Chondrocyte (in vitro differentiated cells): ENCODE measurements at places on chromosomes 5 and 9. TPM values are rescaled to one million over a fixed set of nuclear protein-coding genes. Genes with fewer than 3 reads are reported as not detected.

HTR4 gene
- not detected in 3 replicates for total RNA-seq

ZNF618 gene
- 25.5 to 35.5 TPM (median 27.3 TPM) in 3 replicates for total RNA-seq

PCDHA9 gene
- total RNA-seq, result 1.2 to 2.0 TPM (median 1.3 TPM) in 3 replicates

HMCN2 gene
- 0.05 to 0.36 TPM (median 0.10 TPM) in 3 replicates for total RNA-seq

KIF4B gene
- 0.07 TPM in 1 of 3 replicates, not detected in the others for total RNA-seq

HRH2 gene
- total RNA-seq, result 0.27 to 0.38 TPM (median 0.30 TPM) in 3 replicates

VDAC1 gene
- 138 to 173 TPM (median 143 TPM) in 3 replicates for total RNA-seq

DNA sequence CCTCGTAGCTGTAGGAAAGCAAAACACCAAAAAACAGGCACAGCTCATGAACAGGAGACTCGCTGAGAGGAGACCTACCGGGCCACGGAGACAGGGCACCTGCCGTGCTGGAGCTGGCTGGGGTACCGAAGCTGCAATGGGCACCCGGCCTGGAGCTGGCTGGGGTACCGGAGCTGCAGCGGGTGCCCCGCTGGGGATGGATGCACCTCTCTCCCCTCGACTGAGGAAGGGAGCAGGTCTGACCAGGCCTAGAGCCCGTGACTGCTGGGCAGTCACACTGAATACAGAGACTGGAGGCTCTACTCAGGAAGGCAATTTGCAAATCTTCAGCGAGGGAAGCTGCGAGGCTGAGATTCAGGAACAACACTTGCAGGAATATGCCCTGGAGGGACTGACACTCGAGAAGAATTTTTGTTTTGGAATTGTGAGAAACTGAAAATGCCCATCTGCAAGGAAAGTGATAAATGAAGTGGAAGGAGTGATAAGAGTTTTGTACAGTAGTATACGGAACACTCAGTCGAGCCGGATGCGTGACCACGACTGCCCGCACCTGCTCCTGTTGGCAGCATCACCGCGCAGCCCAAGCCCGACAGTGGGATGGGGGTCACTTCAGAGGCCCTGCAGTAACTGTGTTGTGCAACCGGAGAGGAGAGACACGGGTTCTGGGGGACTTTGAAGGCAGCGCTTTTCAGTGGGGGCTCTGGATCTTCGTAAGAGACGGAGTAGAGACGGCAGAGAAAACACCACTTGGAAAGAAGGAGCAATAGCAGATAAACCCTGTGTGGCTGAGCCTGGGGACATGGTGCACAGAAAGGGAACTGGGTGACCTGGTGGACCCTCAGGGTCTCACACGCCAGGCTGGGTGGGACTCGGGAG lies 27.9 kb upstream of the LPCAT1 start:
- peak; percentile 77 for DNase-seq

DNA sequence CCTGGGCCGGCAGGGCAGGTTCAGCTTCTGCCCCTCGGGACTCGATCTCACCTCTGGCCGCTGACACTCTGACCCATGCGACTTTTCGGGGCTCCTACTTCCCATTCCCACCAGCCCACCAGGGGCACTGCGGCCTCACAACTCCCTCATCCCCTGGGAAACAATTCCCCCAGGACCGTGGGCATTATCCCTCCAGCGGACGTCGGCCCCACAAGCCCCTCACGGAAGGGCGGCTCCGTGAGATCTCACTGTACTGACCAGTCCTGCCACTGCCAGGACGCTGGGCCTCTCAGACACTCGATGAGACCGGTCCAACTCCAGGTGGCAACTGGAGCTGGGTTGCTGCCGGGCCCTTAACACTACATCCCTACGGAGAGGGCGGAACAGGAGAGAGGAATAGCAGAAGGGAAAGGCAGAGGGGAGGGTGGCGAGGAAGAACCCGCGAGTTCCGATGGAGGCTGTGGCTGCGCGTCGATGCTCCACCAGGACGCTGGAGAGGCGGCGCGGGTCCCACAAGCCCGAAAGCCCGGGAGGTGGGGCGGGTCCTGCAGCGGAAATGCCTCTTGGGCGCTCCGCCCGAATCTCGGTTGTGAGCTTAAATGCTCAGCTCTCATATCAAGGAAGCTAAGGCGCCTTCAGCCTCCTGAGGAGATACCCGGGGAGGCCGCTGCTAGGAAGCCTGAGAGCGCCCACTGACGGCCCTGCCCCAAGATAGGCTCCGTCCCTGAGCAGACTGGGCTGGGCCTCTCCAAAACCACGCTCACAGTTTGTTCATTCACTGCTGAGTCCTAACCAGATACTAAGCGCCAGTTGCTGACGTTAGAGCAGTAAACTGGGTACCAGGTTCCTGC lies 36.3 kb downstream of the VCP start:
- no peak for DNase-seq

DNA sequence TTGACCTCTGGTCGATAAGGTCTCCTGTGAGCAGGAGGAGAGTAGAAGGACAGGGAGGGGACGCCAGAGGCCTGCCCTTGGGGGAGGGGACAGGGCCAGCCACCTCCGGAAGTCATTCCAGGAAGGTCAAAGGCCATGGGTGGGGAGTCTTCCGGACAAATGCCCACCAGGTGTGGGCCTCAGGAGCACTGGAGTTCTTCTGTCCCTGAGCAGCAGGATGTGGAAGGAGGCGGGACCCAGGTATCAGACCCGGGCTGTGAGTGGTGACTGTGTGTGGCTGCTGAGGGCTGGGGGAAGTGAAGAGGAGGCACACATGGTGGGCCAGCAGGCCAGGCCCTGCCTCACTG lies 13.9 kb downstream of the FGF18 start:
- peak; percentile 75 for DNase-seq

DNA sequence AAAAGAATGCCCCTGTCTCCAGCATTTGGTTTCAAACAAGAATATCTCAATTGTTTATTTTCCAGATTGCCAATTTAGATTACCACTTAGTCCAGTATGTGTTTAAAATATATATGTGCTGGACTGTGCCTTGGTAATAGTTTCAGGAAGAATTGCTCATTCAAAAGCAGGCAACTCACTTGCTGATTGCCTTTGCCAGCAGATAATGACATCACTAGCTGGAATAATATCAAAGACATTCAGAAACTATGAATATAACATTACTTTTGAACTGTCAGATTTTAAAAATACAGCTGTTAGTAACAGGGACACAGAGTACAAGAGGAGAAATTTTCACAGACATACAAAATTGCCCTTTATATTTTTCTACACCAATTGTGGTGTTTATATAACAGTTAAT lies 96.0 kb upstream of the ITGA2 start:
- no peak for DNase-seq

- DNase-seq, result no peak
Observed at GRCh38 chr5:55101556-55102276, 730 bp upstream of the GZMA start.

DNA sequence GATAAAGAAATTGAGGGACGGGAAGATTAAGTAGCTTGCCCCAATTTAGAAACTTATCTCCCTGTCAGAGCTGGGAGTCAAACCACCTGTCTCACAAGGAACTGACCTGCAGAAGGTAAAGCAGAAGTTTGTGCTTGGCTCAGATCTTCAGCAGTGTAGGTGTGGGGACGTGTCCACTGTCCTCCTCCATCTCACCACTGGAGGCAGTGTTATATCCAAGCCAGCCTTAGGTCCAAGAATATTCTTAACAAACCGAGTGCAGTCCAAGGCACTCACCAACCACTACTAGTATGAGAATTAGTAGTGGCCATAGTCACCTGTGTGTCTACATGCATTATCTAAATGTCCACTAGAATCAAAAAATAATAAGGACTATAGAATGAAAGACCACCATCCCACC lies 86.3 kb upstream of the IRX1 start:
- no peak for DNase-seq

GRCh38 chr5:95411474-95411873 lies 20.3 kb downstream of the FAM81B start:
- DNase-seq, result no peak

DNA sequence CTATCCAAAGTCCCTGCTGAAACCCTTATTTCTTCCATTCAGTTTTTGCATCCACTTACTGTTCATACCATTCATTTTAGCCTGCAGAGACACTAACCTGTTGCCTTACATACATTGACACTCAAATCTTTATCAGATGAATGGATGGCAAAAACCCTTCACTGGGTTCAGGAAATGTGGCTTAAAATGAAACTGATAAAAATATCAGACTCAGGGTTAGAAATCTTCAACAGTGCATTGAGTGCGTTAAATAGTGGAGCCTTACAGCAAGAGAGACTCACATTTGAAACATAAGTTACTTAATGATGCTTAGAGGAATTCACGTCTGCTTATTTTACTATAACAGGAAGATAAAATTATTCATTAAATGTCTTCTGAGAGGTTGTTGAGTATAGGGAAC lies 28.0 kb upstream of the BNC2 start:
- DNase-seq, result no peak

GRCh38 chr5:180101451-180102105 lies 30.0 kb upstream of the RNF130 start:
- peak; percentile 75 for DNase-seq

GRCh38 chr5:95424526-95424925 lies 33.4 kb downstream of the FAM81B start:
- no peak for DNase-seq

DNA sequence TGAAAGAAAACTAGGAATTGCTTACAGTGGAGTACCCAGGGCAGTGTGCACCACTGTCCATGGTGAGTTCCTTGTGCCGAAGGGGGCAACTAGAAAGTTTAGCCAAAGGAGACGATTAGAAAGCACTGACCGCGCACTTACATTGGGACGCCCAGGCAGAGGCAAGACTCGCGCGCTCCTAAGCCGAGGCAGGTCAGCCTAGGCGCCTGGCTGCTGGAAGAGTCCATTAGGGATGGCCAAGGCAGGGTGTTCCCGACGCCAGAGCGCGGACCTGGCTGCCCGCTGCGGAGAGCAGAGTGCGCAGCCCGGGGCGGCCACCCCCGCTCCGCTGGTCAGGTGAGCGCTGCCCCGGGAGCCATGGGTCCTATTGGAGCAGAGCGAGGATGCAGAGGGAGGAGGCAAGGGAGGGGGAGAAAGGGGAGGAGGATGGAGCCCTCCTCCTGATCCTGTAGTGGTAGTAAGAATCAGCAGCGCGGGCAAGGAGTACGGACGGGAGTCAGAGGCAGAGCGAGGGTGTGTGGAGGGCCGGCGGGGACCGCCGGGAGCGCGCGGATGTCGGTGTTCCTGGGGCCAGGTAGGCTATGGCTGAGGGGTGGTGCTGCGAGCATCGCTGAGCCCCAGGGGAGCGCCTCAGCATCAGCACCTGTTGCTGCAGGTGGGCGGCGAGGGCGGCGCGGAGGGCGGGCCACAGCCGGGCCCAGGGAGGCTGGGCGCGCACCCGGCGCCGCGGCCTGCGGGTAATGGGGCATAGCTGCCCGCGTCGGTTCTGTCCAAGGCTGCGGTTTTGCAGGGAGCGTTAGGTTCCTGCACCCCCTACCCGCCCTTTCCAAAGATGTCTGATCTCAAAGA lies at the start of gene ADGRV1:
ADGRV1 (plus strand) TSS at position 454 of the 849 bp plus-strand sequence; CDS start at position 553, 99 bp downstream.
- DNase-seq, result peak; percentile 75

- DNase-seq, result no peak
Observed at GRCh38 chr9:34093578-34093977, 32.9 kb downstream of the DCAF12 start.

DNA sequence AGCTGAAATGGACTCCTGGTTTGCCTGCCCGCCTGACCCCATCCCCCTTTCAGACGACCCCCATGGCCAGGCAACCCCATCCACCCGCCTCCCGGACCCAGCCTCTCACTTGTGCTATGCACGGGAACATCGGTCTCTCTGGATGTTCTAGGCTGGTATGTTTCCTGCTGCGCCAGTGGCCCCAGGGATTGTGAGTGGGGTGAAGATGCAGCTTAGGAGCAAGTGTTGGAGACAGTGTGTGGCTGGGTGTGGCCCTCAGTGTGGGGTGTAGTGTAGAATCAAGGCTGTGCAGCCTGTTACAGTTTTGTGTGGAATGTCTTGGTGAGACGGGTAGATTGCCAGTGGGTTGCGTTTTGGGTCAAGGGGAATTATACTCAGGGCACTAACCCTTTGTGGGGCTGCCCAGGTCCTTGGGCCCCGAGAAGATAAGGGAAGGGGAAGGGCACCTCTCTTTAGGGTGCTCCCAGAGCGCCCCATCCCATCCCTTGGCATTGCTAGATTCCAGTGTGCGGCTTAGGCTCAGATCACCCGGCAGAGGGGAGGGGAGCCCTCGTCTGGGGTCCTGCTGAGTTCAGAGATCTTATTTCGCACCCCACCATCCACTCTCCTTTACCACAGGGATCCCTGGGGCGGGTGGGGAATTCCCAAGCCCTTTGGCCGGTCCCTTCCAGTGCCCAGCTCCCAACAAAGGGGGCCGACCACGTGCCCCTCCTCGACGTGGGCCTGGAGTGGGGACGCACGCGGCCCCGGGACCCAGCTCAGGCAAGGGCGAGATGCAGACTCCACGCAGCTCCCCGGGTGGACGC lies 4.6 kb downstream of the IER5L start:
- no peak for DNase-seq

- DNase-seq, result no peak
Observed at GRCh38 chr5:132661231-132662003, 3.4 kb downstream of the IL13 start.

GRCh38 chr5:33049842-33050241 lies 338.7 kb downstream of the NPR3 start:
- no peak for DNase-seq

- no peak for DNase-seq
Observed at GRCh38 chr9:31759703-31760102, 624.7 kb upstream of the ACO1 start.

GRCh38 chr5:164364237-164365208 lies 859.1 kb downstream of the MAT2B start:
- DNase-seq, result no peak
